ENCODE measurements at places on chromosomes 2 and 18. TPM values are rescaled to one million over a fixed set of nuclear protein-coding genes. Genes with fewer than 3 reads are reported as not detected.

NR4A2 gene
- 67.7 TPM for total RNA-seq

CAVIN2 gene
- total RNA-seq: 52.3 TPM

LIPG gene
- total RNA-seq: 2.2 TPM

PDCD1 gene
- 0.42 TPM for total RNA-seq

C2orf81 gene
- 1.1 TPM for total RNA-seq

SFT2D3 gene
- total RNA-seq: 4.2 TPM

GRCh38 chr18:77206676-77207374 is 42.8 kb upstream of the GALR1 start:
- no peak for DNase-seq

DNA sequence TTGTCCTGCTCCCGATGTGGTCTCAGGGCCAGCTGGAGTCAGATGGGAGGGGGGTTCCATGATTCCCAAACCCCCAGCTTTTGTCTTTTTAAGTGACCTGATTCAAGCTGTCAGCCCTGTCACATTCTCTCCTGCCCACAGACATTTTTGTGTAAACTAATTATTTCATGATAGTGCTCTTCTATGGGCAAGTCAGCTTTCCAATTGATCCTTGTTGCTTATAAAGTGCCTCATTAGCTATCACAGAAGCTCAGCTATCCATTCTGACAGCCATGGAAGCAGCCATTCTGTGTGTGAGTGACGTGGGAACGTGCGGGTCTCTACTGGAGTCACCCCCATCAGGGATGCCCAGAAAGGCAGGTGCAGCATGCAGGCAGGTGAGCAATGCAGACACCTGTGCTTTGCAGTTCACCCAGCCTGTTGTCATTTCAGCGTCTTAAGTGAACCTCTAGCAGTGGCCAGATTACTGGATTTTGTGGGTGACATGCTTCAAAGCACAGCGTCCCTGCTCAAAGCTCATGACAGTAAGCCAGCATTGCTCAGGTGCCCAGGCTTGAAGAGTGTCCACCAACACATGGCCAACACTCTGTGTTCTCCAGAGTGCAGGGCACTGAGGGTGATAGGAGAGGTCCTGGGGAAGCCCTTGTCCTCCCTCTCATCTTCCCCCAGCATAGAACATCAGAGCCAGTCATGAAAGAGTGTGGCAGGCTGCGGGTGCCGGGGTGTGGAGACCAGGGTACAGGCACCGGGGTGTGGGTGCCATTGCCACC is 162.1 kb upstream of the SH3BP4 start:
- peak; percentile 57 for DNase-seq

DNA sequence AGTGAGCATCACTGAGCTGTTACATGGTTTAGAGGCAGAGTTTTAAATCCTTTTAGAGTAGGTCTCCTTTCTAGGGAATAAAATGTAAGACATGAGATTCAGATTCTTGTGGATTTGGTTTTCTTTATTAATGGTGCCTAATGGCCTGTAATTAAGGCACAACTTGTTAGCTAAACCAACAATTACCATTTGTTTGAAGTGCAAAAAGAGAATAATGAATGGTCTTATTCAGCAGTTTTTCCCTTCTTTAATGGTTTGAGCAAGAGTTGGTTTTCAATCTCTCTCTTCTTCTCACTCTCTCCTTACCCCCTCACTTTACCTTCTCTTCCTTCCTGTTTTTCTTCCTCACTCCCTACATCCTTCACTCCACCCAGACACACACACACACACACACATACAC is 312.2 kb upstream of the TRIB2 start:
- no peak for DNase-seq

DNA sequence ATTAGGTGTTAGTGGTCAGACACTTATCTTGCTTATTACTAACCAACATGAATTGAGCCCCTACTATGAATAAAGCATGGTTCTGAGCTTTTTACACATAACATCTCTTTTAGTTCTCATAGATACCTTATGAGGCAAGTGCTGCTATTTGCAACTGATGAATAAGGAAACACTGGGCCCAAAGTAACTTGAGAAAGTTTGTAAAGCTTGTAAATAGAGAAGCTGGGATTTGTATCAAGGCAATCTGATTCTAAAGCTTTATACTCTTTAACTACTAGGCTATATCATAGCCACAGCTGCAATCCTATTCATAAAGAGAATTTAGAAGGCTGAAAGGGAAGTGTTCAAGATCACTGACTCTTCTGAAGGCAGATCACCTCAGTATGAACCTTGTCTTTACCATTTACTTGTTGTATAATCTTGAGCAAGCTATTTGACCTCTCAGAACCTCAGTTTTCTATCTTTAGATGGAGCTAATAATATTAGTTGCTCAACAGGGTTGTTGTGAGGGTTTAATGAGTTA is 60.4 kb downstream of the ABCB11 start:
- no peak for DNase-seq

- DNase-seq: no peak
Observed at GRCh38 chr2:6492573-6492972, 373.1 kb downstream of the CMPK2 start.

GRCh38 chr2:77831898-77832297 is 309.7 kb upstream of the LRRTM4 start:
- DNase-seq: no peak

DNA sequence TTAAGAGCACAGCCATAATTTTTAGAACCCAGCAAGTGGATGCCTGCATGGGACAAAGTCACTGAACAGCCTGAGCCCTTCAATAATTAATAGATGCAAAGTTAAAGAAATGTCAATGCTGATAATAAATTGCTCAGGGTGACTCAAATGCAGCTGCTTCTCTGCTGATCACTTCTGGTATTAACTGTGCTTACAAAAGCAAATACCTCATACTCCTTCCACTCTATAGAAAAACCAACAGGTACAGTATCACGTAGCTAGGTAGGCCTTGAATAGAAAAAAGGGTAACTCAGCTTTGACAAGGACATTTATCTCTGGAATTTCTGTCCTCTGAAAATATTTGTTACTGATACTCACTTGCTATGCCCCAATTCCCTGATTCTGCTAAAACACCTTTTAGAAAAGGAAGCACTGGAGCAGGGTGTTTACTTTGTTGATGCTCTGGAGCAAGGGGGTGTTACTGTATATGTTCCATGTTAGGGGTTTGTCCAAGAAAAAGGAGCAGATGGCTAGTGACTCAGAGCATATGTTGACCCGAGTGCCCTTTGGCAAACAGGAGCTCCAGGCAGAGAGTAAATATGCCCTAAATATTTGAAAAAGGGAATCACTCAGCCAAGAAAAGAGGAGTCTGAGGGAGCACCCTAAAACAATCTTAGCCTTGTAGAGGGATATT is 59.1 kb upstream of the RTN4 start:
- no peak for DNase-seq

- DNase-seq: no peak
Observed at GRCh38 chr18:57737400-57738060, 65.6 kb downstream of the ATP8B1 start.

DNA sequence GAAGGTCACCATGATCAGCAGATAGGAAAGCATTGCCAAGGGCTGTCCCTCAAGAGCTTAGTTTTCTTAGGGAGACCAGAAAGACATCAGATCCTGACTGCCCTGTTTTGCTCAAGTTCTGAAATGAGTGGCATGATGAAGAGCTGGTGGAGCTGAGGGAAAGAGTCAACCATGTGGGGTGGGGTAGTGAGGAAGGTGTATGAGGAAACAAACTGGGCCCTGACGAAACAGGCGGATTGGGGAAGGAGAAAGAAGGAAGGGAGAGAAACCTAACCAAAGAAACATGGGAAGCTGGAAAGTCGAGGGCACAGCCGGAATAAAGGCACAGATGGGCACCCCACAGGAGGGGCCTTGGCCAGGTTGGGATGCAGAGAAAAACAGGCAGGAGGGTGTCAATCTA is 8.0 kb downstream of the TGOLN2 start:
- no peak for DNase-seq

DNA sequence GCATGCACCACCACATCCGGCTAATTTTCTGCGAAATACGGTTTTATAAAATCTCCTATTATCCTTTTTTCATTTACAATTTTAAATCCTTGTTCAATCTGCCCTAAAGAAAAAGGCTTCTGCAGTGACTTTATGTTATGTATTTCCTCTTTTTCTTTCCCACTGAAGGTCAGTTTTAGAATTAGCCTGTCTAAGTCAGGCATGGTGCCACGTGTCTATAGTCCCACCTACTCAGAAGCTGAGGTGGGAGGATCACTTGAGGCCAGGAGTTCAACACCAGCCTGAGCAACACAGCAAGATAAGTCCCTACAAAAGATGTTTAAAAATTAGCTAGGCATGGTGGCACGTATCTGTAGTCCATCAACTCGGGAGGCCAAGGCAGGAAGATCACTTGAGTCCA is 39.8 kb upstream of the TNFRSF11A start:
- DNase-seq: no peak

DNA sequence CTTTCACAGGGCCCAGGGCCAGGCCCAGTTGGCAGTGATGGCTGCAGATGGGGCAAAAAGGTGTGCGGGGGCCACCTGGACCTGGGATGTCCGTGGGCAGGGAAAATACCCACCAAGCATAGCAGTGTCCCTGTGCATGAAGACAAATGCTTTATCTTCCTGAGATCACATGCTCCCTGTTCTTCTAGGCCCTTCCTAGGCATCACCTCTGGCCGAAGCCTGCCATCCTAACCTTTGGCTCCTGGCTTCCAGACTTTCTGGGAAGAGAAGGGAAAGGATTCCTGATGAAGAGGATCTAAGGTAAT is 105.0 kb upstream of the SMAD2 start:
- DNase-seq: no peak

DNA sequence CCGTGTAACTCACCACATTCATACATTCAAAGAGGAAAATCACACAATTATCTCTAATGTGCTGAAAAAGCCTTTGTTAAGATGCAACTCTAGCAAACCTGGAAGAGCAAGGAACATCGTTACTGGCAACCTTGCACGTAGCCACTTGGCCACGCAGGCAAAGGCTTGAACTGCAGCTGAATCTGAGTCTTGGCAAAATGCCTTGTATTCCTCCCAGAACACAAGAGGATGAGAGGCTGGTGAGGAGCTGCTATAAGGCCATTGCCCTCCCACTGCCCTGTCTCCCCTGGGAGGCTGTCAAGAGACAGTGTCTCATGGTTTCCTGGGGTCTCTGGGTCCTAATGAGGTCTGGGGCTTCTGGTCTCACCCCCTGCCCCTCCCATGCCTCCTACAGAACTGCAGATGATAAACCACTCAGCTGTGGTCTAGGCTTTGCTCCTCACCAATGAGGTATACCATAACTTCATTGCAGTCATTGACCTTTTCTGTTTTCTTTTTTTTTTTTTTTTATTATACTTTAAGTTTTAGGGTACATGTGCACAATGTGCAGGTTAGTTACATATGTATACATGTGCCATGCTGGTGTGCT is 141.4 kb downstream of the SPP2 start:
- no peak for DNase-seq
